ENCODE measurements at places on chromosomes 6 and 20. TPM values are rescaled to one million over a fixed set of nuclear protein-coding genes. Genes with fewer than 3 reads are reported as not detected.

DNA sequence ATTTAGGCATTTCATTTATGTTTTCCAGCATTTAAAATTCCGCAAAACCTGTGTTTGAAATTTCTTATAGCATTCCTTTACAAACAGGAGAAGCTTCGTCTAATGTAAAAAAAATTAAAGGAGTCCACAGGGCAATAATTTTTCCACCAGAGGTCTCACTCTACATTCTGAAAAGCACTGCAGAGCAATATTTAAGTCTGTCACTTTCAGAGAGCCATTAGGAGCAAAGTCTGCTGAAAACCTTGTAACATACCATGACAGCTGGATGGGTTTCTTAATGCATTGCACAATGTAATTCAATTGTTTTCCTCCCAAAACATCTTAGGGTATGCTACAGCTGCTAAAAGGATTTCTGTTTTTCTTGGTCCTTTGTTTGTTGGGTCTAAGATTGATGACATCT lies 18.0 kb downstream of the BAG2 start:
- DNase-seq, result peak; percentile 27

- DNase-seq, result no peak
Observed at GRCh38 chr6:63997221-63997620, 361.6 kb downstream of the PHF3 start.

- no peak for DNase-seq
Observed at GRCh38 chr6:168122521-168122920, 43.5 kb upstream of the FRMD1 start.

GRCh38 chr6:11366183-11366933 lies 133.9 kb upstream of the NEDD9 start:
- peak; percentile 24 for DNase-seq

DNA sequence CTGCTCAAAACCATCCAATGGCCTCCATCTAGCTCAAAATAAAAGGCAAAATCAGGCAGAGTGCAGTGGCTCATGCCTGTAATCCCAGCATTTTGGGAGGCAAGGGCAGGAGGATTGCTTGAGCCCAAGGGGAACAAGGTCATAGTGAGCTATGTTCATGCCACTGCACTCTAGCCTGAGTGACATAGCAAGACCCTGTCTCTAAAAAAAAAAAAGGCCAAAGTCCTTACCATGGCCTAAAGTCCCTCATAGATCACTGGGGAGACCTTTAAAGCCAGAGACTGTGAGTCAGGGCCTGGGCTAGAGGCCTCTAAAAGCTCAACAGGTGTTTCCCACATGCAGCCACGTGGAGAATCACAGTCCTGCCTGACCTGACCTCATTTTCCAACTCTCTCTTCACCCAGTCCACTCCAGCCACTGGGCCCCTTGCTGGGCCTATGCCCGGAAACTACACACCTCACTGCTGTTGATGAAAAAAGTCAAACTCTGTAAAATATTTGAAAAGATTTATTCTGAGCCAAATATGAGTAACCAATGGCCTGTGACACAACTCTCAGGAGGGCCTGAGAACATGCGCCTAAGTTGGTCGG lies 28.2 kb upstream of the TAB2 start:
- DNase-seq, result no peak

DNA sequence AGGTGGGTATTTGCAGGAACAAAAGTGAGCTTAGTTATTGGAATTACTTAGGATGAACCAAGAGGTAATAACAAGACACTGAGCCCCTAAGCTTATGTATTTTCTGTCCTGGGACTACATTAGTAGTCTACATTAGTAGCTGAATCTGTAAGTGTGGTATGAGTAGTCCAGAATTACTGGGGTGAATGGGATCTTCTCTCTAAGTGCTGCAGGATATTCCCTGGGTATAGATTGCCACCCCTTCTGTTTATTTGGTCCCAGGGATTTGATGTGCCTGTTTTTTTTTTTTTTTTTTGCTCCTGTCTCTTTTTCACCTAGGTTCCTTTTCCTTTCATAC lies 5.9 kb downstream of the CD2AP start:
- no peak for DNase-seq

GRCh38 chr6:33143113-33143770 lies 49.0 kb downstream of the COL11A2 start:
- no peak for DNase-seq

DNA sequence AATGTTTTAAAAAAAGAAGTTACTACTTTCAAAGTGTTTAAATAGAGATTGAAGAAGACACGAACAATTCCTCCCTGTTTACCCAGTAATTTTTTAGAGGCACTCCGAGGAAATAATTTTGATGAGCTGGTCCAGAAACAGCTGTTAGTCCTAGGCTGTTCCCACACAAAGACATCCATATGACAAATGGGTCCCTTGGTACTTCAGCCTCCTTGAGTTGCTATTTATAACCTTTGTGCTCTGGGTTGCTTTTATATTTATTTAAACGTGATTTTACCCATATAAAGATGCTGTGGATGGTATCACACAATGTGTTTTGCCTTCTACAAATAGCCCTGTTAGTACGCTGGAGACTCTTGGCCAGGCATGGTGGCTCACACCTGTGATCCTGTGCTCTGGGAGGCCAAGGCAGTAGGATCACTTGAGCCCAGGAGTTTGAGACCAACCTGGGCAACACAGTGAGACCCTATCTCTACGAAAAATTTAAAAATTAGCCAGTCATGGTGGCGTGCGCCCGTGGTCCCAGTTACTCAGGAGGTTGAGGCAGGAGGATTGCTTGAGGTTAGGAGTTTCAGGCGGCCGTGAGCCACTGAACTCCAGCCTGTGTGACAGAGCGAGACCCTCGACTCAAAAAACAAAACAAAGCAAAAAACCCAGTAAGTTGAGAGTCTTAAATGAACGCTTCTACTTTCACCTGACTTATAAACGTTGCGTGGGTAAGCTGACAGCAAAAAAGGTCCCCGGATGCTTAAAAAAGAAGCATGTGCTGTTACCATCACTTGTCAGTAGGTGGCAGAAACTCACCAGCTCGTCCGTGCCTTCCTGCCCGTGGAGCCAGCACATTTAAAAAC lies 56.9 kb upstream of the ARMH2 start:
- DNase-seq, result peak; percentile 83

DNA sequence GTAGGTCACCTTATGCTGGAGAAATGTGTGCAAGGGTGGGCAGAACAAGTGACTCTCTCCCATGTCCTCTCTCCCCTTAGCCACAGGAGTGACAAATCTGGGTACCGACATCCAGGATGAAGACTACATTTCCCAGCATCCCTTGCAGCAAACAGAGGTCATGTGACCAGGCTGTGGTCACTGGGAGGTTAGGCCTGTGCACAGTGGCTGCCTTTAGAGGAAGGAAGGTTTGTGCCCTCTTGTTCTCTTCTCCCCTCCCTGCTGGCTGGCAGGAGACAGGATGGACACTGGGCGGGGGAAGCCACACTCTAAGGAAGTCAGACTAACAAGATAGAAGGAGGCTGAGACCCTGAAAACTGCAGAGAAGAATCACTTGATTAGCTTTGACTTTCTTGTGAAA lies 360.2 kb downstream of the PREX1 start:
- peak; percentile 25 for DNase-seq

- no peak for DNase-seq
Observed at GRCh38 chr6:169454204-169454871, 200.7 kb upstream of the THBS2 start.

- no peak for DNase-seq
Observed at GRCh38 chr20:33611106-33611505, 51.0 kb upstream of the C20orf144 start.

- DNase-seq, result peak; percentile 73
Observed at GRCh38 chr6:50936277-50936681, 117.6 kb downstream of the TFAP2B start.

GRCh38 chr6:26197636-26197932 lies 110.4 kb downstream of the HFE start:
- DNase-seq, result no peak

DNA sequence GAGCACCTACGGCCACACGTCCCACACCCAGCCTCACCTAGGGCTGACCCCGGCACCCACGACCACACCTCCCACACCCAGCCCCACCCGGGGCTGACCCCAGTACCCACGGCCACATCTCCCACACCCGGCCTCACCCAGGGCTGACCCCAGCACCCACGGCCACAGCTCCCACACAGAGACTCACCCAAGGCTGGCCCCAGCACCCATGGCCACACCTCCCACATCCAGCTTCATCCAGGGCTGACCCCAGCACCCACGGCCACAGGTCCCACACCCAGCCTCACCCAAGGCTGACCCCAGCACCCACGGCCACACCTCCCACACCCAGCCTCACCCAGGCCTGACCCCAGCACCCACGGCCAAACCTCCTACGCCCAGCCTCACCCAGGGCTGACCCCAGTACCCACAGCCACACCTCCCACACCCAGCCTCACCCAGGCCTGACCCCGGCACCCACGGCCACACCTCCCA lies 36.7 kb downstream of the NINL start:
- no peak for DNase-seq

GRCh38 chr20:36248836-36249235 lies 12.6 kb downstream of the AAR2 start:
- DNase-seq, result no peak

DNA sequence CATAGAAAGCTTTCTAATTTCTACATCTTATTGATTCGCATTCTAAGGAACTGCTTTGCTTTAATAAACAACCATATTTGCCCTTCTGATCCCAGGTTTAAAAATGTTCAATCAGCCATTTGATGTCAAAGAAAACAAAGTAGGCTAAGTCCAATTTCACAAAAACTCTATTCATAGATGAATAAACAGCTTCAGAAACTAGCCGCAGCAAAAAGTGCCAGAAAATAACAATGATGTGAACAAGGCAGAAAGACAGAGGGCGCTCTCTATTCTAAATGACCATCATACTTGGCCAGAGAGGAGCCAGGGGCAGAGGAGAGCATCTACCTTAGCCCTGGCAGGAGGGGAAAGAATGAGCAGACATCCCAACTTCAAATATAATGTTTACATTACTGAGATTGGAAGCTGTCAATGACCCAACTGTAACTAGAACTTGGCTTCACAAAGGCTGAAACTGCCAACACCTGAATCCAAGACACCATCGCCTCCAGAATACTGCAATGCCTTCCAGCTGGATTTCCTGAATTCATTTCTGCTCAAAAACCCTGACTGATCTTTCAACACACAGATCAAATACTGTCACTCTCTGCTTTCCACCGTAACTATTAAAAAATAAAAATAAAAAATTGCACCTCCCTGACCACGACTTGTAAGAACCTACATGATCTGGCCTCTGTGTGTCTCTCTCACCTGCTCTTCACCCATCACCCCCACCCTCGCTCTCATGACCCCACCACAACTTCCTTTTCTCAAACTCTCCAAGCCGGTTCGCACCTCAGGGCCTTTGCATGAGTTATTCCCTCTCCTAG lies 9.5 kb downstream of the CNKSR3 start:
- peak; percentile 71 for DNase-seq

GRCh38 chr20:50534567-50534966 lies 24.4 kb downstream of the PTPN1 start:
- DNase-seq, result no peak

- peak; percentile 67 for DNase-seq
Observed at GRCh38 chr6:52560462-52560861, 16.4 kb downstream of the TRAM2 start.

DNA sequence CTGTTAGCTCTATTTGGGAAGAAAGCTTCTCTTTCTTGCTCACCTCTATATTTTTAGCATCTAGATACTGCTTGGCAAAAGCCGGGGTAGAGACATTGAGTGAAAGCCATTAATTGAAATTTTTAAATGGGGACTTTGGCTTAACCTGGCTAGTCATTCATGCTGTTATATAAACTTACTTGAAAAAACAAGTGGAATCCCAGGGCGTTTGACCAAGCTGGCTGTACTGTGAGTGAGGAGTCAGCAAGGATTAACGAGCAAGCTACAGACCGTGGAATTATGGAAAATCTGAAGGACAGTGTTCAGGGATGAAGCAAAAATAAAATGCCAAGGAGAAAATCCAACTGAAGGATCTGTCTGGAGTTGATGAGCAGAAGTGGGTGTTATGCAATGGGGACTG lies 232.0 kb downstream of the GRM1 start:
- DNase-seq, result no peak

DNA sequence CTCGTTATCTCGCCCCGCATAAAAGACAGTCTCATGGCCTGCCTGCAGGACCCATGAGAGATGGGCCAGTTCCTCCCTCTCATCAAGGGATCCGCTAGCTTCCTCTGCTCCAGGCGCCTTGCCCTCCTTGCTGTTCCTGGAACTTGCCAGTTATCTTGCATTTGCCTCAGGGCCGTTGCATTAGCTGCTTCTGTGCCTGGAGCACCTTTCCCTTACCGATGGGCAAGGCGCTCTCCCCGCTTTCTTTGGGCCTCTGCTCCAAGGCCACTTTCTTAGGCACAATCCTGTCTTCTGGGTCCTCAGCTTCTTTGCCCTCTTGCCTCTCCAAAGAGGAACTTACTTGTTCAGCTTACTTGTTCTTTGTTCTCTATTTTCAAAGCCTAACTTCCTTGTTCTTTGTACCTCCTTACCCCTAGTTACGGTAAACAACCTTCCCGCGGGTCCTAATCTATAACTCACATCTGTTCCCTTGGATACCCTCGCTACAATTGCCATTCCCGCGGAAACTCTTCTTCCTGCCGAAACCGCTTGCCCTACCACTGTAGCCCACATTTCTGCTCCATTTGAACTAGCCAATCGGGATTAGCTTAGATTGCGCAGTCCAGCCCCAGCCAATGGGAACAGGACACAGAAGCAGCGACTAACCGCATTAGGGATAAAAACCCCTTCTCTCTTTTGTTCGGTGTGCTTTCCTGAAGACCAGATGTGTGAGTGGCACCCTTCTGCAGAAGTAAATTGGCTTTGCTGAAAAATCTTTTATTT lies 887 bp upstream of the NSFL1C start:
- no peak for DNase-seq

- DNase-seq, result peak; percentile 35
Observed at GRCh38 chr20:43939762-43940121, 25.1 kb downstream of the TOX2 start.

DNA sequence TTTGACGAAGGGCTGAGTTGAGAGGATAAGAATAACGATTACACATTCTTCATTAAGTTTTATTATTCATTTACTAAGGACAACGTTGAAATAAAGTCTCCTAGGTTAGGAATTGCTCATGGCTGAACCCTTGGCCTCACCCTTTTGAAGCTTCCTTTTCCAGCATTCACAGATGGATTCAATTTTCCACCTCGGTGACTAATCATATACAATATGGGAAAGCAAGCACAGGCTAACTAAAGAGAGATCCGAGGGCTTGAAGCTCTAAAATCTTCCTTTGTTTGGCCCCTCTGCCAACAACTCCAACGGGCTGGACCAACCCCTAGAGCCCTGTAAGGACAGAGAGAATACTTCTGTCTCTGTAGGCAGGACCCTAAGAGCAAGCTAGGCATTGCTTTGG lies 159.5 kb downstream of the SOD2 start:
- no peak for DNase-seq

GRCh38 chr6:167233490-167233889 lies 57.6 kb upstream of the UNC93A start:
- no peak for DNase-seq

- DNase-seq, result no peak
Observed at GRCh38 chr20:36549628-36549941, 8.3 kb downstream of the MYL9 start.

Gene PREX1
- 63.9 TPM for total RNA-seq

Gene TGM2
- 401 TPM for total RNA-seq

Gene MUCL3
- total RNA-seq, result not detected

Gene RNF114
- 69.4 TPM for total RNA-seq

Gene CUL7
- total RNA-seq, result 39.5 TPM

Gene CLVS2
- not detected for total RNA-seq

Gene SLC52A3
- total RNA-seq, result not detected

Gene NCOA6
- total RNA-seq, result 7.8 TPM

Gene MUC21
- total RNA-seq, result not detected

Gene CYP39A1
- 3.4 TPM for total RNA-seq

Gene NOX3
- total RNA-seq, result not detected
